ENCODE measurements at places on chromosomes 6 and 20.

- no peak for DNase-seq
Measured at GRCh38 chr6:99501762-99502161, 13.5 kb downstream of the USP45 start.

- no peak for DNase-seq
Measured at GRCh38 chr6:75213112-75213511, 7.3 kb upstream of the COL12A1 start.

GRCh38 chr6:169975701-169976100 lies 224.3 kb downstream of the ERMARD start:
- no peak for DNase-seq

DNA sequence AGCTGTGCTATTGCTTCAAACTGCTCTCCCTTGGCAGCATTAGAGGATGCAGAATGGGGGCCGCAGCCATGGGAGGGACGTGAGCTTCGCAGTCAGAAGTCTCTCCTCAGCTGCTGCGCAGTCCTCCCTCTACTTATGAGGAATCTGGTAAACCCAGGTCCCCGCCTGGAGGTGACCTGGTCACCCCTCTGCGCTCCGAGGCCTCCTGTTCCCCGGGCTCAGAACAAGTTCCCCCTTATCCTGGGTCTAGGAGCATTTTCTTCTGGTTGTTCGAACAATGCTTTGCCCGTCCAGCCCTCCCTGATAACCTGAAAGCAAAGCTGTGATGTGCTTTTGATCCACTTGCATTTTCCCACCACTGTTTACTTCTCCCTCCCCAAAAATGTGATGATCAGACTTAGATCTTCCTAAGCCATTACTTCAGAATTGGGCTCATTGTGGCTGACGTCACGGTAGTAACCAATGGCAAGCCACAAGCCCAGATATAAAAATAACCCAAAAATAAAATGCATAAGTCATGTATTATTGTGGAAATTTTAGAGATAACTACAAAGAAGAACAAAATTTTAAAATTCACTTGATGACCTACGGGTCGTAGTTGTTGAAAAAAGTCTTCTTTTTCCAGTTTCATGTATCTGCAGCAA lies 80.7 kb downstream of the SERAC1 start:
- no peak for DNase-seq

DNA sequence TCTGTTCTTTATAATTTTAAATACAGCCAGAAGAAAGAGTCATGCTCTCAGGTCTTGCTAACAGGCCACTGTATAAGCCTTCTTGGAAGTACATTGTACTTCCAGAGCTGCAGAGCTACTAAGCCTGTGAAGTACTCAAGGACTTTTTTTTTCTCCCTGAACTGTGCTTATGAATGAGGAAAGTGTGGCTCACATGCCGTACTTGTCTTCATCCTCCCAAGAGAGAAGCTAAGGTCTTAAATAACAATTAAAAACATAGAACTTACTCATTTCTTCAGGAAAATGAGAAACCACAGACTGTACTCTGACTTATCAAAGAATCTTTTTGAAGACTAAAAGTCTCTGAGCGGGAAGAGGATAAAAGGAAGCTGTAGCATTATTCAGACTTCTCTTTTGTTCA lies 218.3 kb downstream of the HTR1B start:
- DNase-seq = no peak

DNA sequence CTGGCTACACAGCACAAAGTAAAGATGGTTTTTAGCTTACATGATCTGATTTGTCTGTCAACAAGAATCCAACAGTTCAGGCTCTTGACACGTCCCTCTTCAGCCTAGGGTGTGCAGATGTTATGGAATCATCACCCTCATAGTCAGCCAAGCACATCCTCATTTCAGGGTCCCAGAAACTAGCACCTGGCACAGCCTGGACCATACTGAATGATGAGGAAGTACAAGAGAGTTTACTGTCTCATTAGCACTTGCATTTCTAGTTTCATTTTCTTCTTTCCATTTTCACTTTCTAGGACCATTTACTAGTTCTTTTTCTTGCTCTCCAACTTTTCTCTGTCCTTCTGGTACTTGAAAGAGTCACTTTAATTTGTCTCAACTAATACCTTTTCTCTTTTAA lies 6.5 kb downstream of the RIPOR2 start:
- no peak for DNase-seq

GRCh38 chr6:105370351-105370750 lies 32.5 kb downstream of the PREP start:
- DNase-seq = no peak

- no peak for DNase-seq
Measured at GRCh38 chr6:44194326-44194725, 22.4 kb upstream of the MYMX start.

DNA sequence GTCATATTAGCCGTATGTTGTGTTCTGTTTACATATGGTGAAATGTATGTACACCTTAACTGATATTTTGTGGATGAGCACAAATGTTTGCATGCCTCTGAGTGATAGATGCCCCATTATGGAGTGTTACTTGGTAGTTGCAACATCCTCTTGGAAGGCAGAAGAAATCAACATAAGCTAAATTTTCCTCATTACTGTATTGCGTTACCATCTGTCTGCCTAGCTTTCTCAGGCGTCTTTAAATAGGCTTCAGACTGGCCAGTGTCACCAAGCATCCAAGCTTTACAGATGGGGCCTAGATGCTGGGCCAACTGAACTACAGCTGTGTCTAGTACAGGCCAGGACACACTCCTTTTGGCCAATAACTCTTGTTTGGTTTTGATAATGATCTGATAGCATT lies 250.6 kb downstream of the SAMD5 start:
- no peak for DNase-seq

DNA sequence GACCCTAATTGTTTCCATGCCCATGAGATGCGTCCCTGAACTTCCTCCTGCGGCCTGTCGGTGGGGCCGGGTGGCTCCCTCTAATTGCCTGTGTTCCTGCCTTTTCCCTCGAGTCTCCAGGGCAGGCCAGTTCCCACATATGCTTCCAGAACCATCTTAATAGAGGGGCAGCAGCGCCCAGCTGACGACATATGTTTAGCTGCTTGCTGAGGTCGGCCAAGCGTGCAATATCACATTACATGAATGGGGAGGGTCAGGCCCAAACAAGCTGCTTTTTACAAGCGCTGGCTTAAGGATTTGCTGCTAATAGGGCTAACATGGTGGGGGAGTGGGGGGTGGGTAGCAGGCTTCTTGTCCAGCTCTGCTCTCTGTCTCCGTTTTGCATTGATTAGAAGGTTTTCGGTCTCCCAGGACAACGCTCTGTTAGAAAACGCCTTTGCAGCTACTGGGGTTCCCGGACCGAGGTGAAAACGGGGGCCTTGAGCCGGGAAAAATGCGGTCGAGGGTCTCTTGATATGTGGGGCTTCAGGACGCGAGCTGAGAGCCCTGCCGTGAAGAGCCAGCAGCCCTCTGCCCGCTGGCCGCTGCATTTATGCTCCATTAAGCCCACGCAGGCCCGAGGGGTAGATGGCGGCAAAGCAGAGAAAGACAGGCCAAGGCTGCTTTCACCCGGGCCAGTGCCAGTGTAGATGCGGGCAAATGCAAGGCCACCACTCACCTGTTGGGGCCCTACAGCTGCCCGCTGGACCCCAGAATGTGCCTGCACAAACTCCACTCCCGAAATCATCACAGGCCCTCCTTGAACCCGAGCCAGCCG lies 308.5 kb downstream of the BMP7 start:
- no peak for DNase-seq

- DNase-seq = no peak
Measured at GRCh38 chr6:108118810-108119768, 44.5 kb upstream of the OSTM1 start.

DNA sequence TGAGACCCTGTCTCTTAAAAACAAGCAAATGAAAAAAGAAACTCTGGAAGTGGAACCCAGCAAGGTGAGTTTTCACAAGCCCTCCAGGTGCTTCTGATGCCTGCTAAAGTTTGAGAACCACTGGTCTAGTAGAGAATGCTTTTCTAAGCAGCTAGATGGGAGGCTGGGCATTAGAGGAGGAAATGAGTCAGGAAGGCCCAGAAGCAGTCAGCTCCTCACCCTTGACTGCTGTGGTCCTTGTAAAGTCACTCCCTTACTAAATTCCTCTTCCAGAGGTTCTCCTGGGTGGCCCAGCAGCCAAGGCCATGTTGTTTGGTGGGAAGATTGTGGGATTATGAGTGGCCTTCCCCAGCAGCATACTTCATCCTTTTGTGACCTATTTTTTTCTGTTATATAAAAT lies 52.0 kb upstream of the FYN start:
- peak; percentile 21 for DNase-seq

- DNase-seq = no peak
Measured at GRCh38 chr6:50842446-50842845, 23.8 kb downstream of the TFAP2B start.

GRCh38 chr6:83430611-83431544 lies at the start of gene ME1:
Gene ME1 (minus strand): TSS chr6:83431051. CDS start chr6:83430954, 97 bp downstream.
- no peak for DNase-seq

DNA sequence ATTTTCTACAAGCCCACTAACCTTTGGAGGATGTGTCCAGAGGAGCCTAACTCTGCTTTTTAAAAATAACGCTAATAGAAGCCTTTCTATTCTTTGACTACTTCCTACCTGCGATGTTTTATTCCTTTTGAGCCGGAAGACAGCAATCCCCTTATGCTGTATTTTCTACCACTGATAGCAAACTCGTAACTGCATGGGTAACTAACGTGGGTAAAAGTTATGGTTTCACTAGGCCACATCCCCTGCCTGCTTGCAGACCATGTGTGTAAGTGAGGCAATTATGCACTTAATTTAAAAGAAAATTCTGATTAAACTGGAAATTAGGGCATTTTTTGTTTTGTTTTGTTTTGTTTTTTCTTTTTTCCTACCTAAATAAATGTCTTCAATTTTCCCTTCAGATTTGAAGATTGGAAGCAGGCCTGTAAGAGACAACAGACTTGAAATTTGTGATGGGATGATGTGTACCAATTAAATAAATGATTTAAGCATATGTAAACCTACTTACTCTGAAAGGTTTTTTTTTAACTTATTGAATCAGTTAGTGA lies 931 bp downstream of the UFL1 start:
- no peak for DNase-seq

DNA sequence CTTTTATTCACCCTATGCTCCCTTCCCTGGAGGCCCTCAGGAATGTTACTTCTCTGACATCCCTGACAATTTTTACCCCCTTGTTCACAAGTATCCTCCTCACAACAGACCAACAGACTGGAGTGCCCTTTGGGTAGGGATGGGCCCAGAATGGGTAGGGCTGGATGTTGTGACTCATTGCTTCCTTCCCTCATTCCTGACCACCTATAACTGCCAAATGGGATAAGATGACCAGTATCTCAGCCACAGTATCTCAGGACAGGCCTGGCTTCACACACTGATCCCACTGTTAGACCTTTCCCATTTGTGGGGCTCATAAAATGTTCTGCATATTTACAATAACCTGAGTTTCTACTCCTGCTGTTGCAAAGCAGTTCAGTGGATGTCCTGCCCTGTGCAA lies 223.0 kb upstream of the LRFN2 start:
- no peak for DNase-seq

- DNase-seq = no peak
Measured at GRCh38 chr6:167993831-167994230, 3.6 kb upstream of the KIF25 start.

DNA sequence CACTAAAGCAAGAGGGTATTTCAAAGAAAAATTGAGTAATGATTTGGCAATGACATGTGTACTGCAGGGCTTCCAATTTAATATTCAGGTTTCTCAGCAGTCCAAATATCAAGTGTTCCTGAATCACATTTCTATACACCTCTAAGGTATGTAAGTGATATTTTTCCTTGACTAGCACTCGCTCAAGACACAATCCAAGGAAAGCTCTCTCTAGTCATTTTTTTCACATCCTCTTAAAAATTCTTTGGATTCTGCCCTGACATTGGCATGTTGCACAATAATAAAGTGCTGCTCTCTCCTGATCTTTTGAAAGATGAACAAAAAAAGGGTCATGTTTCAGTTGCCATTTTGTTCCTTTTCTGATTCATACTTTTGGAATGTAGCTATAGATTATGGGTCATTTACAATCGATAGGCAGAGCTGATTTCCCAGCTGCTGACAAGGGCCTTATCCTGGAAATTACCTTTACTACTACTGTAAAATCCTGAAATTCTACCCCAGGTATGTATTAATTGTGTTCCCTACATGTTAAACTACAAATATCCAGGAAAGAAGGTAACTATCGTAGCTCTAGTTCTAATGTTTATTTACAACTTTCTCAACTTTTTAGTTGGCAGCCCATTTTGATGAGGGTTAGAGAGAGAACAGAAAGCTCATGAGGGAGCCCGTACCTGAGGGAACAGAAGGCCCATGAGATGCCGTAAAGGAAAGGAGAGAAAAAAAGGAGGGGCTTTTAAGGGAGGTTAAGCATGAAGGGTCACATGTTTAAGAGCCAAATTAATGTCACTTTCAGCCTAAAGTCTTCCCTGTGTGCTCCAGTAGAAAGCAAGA lies 22.2 kb upstream of the ADGRG6 start:
- DNase-seq = no peak

- no peak for DNase-seq
Measured at GRCh38 chr6:167226791-167227190, 64.3 kb upstream of the UNC93A start.

DNA sequence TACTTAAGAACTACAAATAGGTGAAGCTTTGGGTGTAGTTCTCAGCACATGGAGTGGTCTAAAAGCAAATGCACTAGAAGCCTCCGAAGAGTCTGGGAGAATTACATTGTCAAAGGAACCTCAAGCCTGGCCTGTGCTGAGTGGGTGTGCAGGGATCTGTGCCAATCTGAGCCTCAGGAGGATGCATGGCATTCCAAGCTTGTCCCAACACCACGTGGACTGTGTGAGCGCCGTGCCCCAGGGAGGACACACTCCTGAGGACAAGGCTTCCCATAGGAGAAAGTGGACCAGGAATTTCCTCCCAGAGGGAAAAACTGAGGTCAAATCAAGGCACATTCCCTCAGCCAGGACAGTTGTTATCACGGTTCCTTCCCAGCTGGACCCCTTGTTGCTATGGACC lies 185.8 kb downstream of the QKI start:
- no peak for DNase-seq

DNA sequence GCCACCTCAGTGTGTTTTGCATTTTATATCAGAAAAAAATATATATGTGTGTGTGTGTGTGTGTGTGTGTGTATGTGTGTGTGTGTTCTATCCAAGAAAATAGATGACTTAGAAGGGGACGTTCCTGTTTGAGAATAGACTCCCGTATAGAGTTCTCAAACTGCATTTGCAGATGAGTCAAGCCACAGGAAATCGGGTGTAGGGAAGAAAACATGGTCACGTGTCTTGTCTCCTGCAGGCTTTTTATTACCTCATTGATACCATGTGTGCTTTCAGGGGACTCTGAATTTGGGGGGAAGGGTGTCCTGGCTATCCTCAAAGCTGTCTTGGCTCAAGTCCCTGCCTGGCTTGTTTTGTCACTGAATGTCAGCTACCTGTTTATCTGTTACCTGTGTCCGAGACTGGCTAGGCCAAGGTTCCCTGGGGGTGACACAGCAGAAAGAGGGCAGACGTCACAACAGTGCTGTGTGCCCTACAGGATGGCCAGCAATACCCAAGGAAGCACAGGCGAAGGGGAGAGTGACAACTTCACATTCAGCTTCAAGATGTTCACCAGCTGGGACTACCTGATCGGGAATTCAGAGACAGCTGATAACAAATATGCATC lies 55.7 kb upstream of the NOP56 start:
- no peak for DNase-seq

- DNase-seq = no peak
Measured at GRCh38 chr6:73123632-73124329, 101.5 kb downstream of the KHDC1L start.

- DNase-seq = no peak
Measured at GRCh38 chr6:137884149-137884909, 17.3 kb downstream of the TNFAIP3 start.

All from AML-193 (cell line).